ENCODE measurements at places on chromosomes 2 and 18.

GRCh38 chr18:68604256-68604655 is 110.7 kb downstream of the TMX3 start:
- DNase-seq: no peak

- no peak for DNase-seq
Observed at GRCh38 chr2:179622112-179622511, 239.3 kb downstream of the ZNF385B start.

- no peak for DNase-seq
Observed at GRCh38 chr2:39665811-39666490, at the start of gene TMEM178A. TSS of gene TMEM178A (plus strand) at chr2:39665917. CDS start at chr2:39665975, 58 bp downstream.

DNA sequence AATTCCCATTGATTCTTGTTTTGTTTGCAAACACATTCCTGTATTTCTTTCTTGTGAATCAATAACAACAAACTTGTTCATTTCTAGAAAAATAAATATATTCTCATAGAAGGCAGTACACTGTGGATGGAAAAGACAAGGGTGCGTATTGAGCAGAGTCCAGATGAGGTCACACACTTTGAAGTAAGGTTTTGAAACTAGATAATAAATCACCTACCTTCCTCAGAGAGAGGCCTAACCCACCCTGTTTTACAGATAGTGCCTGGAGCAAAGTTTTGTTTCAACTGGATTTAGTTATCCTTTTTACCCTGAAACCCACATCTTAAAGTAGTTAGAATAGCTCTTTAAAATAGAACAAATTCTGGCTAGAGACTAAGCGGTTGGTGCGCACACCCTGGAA is 137.1 kb upstream of the PIEZO2 start:
- no peak for DNase-seq

- no peak for DNase-seq
Observed at GRCh38 chr2:287471-287885, 413 bp downstream of the ALKAL2 start.

GRCh38 chr2:9971105-9971818 is 19.8 kb downstream of the GRHL1 start:
- no peak for DNase-seq

DNA sequence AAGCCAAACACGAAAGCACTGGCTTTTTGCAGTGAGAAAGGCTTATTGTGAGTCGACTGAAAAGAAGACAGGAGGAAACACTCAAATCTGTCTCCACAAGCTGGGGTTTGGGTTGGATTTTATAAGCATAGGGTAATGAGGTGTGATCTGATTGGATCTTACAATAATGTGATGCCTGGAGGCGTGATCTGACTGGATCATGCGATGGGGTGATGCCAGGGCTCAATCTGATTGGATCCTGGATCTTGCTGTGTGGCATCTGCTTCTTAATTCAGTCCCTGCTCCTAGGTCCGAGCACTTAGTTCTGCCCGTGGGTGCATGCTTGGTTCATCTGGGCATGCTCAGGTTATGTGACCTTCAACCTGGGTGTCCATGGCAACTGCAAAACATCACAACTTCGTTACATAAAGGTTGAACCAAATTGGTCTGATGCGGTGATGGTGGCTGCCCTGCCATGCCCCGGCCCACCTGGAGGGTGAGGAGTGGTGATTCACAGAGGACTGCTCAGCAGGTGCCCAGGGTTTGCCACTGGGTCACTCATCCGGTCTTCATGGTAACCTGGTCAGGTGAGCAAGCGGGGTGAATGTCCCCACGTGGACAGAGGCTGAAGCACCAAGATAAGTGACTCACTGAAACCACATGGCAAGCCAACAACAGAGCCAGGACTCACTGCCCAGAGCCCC is 111.0 kb downstream of the KCNF1 start:
- DNase-seq: no peak

DNA sequence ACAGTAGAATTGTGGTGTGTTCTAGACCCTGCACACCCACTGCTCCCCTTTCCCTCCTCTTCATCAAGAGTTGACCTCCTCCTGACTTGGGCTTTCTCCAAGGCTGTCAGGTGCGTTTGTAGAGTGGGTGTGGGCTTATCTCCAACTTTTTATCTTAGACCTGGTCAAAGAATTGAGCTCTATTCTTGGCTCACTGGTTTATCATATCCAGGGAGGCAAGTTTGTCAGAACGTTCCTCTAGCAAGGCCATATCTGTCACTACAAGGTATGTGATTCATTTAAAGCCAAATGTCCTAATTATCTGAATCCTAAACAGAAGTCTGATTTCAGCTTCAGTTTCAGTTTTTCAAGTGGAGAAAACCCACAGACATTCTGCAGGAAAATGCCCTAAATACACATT is 117.1 kb upstream of the MGAT5 start:
- DNase-seq: no peak

DNA sequence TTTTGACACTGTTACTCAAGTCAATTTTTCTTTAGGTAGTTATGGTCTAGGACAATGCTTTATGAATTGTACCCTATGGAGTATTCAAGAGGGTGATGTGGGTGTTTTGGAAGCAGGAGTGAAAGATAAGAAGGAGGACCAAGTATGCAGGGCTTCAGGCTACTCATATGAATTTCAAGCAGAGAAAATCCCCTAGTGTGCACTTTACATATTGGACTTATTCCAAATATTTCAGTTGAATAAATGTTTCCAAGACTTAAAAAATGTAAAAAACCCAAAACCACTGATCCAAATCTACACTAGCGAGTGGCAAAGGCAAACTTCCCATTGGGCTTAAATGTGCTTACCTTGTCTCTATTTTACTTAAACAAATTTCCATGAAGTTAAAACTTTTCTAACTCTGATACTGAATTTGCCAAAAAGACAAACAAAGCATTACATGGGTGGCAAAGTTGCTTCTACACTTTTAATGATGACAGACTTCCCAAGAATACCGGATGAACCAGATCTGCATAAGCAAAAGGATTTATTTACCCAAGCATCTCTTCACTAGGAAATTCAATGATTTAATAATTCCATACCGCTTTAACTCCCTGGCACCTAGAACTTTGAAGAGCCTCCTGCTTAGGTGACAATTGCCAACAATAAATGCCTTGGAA is 1233.5 kb upstream of the NXPH2 start:
- DNase-seq: no peak

- DNase-seq: no peak
Observed at GRCh38 chr18:45836242-45837205, 11.0 kb downstream of the SIGLEC15 start.

DNA sequence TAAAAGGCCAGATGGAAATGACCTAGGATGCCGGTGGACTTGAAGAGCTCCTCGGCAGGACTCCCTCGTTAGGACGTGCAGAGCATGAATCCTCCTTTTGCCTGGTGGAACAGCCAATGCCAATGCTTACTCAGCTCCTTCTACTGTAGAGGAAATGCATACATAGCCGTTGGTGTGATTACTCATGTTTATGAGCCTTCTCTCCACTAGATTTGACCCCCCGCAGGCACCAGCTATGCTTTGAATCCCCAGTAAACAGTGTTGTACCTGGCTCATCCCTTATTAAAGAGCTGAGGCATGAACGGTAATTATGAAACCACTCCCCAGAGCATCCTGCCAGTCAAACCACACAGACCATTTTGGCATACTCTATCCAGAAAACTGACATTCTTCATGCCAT is 172.8 kb downstream of the ANTXR1 start:
- DNase-seq: no peak

GRCh38 chr2:45821558-45822271 is 170.2 kb downstream of the PRKCE start:
- no peak for DNase-seq

GRCh38 chr2:172380436-172381274 is 46.7 kb upstream of the ITGA6 start:
- DNase-seq: no peak

DNA sequence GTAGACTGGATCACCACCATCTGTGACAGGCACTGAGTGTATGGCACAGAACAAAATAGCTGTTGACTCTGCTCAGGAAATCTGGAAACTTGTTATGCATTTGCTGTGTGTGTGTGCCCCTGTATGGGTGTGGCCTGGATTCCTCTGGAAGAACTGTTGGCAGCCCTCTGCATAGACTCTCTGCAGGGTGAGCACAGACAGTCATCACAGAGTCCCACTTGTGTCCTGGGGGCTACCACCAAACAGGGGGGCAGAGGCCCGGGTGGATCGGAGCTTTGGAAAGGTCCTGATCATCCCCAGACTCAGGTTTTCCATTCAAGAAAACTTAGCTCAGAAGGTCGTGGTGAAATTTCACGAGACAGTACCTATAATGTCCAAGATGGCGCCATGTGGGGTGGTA is 258.6 kb downstream of the SOX11 start:
- DNase-seq: no peak

DNA sequence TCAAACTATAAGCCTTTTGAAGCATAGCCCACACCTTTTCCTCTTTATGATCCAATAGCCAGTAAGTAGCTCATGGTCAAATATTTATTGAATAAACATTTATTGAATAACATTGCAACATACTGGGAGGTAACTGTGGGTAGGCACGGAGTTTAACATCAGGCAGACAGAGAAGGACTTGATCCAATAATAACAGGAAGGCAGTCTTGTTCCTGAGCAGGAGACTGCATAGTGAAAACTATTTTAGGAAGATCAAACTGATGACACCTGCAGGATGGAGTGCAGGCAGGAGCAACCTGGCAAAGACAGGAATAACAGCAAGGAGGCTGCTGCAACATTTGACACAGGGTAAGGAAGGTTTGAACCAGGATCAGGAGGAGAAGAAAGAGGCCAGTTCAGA is 3.1 kb upstream of the DCTN1 start:
- DNase-seq: no peak

- no peak for DNase-seq
Observed at GRCh38 chr18:64747803-64748202, 598.9 kb upstream of the LINC00305 start.

- no peak for DNase-seq
Observed at GRCh38 chr2:7012141-7012764, 95.0 kb downstream of the RNF144A start.

- no peak for DNase-seq
Observed at GRCh38 chr18:12652861-12653401, 5.0 kb downstream of the SPIRE1 start.

DNA sequence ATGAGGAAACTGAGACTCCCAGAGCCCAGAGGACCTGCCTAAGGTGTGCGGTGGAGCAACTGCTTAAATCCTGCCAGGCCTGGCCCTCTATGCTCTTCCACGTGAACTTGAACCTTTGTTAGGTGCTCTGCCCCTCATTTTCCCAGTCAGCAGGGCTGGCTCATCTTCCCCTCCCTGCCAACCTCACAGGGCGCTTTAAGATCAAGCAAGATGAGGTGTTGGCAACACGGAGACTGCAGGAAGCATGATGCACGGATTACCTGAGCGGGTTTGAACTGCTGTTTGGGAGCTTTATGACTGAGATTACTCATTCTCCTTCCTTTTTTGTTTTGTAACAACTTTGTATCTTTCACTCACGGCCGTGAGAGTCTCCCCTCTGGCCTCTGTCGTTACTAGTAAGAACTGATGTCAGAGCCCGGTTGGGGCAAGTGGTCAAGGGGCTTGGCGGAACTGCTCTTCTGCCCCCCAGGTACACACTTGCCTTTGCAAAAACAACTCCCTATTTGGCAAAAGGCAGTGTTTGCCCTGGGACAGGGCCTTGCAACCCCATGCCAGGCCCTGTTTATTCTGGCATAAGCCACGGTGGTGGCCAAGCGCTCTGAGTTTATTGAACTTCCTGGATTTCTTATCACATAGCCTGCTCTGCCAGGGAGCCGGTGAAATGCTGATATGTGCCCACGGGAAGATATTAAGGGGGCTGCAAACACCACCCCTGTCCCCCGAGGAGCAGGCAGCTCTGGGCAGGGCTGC is 127.8 kb downstream of the INHBB start:
- DNase-seq: no peak

DNA sequence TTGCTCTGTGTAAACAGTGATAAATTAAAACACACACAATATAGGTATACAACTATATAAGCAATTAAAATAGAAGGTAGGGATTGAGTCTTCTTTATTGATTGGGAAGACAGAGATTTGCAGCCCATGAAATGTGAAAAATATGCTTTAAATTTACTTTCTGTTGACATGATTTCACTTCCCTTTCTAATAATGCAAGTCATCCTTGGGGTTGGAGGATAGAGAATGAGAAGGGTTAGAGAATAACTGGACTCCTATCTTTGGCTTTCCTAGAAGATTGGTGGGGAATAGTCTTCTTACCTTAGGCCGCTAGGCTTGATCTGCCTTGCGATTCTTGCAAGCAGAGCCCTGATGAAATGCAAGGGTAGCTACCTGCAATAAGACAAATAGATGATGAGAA is 339.8 kb downstream of the NYAP2 start:
- no peak for DNase-seq

Measured in stimulated activated CD8-positive, alpha-beta memory T cell treated with anti-CD3 and anti-CD28 coated beads, Interleukin-4, amount 100 ng/mL, for 1 hour (primary cell).